Body of pancreas (tissue), 4 donors: ENCODE measurements at places on chromosomes 5 and 9. TPM values are rescaled to one million over a fixed set of nuclear protein-coding genes. Genes with fewer than 3 reads are reported as not detected.

Gene PNPLA7
- total RNA-seq: 16.1 TPM

Gene PCDHB3
- 1.3 TPM for total RNA-seq

Gene DRD1
- total RNA-seq: not detected

Gene ECM2
- 8.2 TPM for total RNA-seq

Gene ANKRD33B
- 3.9 TPM for total RNA-seq

Gene GABRA1
- total RNA-seq: not detected

Gene FABP6
- not detected for total RNA-seq

Gene HAVCR2
- total RNA-seq: 12.2 TPM

Gene EPB41L4B
- 122 TPM for total RNA-seq

Gene SCGB3A2
- total RNA-seq: not detected

Gene ANKRD20A1
- 0.78 TPM for total RNA-seq

Gene KIF20A
- not detected for total RNA-seq

Gene IRX4
- not detected for total RNA-seq

Gene MOB3B
- total RNA-seq: 4.3 TPM
